NCI-H146 (cell line): ENCODE measurements at places on chromosomes 16 and 17.

GRCh38 chr16:15708997-15709396 lies 59.0 kb downstream of the NDE1 start:
- no peak for DNase-seq

- no peak for DNase-seq
These were observed 54.7 kb downstream of the USP22 start for GRCh38 chr17:20988001-20988636.

- peak; percentile 53 for DNase-seq
These were observed 59.4 kb downstream of the NUP93 start for GRCh38 chr16:56789360-56789759.

DNA sequence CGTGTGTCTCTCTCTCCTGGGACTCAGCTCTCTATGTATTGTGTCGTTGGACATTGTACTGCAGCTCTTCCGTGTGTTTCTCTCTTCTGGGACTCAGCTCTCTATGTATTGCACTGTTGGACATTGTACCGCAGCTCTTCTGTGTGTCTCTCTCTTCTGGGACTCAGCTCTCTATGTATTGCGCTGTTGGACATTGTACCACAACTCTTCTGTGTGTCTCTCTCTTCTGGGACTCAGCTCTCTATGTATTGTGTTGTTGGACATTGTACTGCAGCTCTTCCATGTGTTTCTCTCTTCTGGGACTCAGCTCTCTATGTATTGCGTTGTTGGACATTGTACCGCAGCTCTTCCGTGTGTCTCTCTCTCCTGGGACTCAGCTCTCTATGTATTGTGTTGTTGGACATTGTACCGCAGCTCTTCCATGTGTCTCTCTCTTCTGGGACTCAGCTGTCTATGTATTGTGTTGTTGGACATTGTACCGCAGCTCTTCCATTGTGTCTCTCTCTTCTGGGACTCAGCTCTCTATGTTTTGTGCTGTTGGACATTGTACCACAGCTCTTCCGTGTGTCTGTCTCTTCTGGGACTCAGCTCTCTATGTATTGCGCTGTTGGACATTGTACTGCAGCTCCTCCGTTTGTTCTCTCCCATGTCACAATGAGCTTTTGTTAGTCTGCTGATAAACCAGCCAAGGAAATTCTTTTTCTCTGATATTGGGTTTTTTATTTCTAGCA lies 84.8 kb downstream of the RPTOR start:
- no peak for DNase-seq

DNA sequence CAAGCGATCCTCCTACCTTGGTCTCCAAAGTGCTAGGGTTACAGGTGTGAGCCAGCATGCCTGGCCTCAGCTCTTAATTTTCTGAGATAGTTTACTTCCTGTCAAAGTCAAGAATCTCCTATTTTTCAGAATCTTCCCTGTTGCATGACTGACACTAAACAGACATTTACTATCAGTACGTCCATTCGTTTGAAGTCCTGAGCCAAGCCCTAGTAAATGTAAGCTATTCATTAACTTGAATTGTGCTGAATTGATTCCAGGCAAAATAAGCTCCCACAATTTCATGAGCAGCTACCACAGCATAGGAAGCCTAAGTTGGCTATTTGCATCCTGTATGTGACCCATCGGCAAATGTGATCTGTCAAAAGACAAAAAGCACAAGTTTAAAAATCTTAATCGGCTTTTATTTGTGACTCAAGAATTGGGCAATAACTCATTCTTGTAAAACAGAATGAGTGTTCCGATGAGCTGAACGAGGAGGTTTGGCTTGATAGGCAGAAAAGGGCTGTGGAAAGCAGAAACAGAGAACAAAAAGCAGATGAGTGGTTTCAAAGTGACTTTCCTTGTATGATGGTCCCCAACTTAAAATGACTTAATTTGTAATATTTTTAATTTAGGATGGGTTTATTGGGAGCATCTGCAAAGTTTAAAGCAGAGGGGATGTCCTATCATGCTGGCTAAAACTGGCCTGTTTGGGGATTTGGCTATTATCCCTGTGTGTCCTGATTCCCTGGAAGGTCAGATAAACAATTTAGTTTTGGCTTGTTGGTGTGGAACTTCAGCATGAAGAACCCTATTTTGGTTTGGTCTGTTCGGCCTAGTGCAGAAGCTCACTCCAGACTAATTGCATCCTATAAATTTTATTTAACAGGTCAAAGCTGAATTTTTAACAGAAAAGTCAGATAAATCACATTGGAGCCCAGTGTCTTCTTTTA lies 14.2 kb downstream of the RNF112 start:
- DNase-seq = no peak

- no peak for DNase-seq
These were observed 2.7 kb downstream of the TSEN54 start for GRCh38 chr17:75518983-75519537.

- DNase-seq = peak; percentile 38
These were observed 17.3 kb upstream of the WFDC1 start for GRCh38 chr16:84277244-84277823.

- DNase-seq = no peak
These were observed 217.9 kb downstream of the RAB11FIP4 start for GRCh38 chr17:31609331-31609730.

- DNase-seq = peak; percentile 64
These were observed 19.7 kb downstream of the GOSR2 start for GRCh38 chr17:46942441-46943217.

- no peak for DNase-seq
These were observed 5.6 kb downstream of the TMEM238L start for GRCh38 chr17:10798332-10798749.

DNA sequence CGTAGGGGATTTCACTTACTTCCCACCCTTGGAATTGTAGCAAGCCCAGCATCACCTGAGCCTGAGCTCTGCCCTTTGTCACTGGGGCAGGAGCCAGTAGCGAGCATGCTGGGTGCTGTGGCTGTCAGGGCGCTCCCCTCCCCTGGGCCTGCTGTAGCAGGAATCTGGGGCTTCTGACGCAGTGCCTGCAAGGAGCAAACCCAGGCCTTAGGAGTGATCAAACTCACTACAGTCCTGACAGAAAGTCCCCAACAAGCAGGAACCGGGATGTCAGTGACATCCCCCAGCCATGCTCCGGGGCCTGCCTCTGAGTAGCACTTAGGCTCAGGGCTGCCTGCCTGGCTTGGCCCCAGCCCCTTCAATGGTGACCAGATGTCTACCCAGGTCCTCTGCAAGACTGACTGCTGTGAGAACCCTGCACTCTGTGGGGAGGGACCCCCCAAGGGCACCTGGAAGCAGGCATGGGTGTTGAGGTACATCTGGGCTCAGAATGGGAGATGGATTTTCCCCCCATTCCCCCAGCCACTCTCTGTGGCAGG lies 23.5 kb downstream of the PLD6 start:
- no peak for DNase-seq

GRCh38 chr16:54696522-54696921 lies 234.1 kb upstream of the IRX5 start:
- no peak for DNase-seq

DNA sequence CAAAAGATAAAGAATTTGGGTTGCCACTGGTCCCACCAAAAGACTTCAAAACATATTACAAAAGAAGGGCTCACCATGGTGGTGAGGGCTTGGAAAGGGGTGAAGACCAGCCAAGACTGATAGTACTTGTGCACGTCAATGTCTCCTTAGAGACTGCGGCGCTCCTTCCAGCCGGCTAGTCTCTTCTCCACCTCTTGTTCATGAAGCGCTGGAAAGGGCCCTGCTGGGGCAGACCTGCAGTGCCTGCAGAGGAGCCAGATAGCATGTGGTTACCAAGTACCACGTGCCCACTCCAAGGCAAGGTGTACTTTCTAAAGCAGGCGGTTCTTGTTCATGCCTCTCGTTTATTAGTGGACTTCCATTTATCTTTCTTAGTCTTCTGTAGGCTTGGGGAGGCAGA lies 92.7 kb upstream of the FAM20A start:
- DNase-seq = no peak

DNA sequence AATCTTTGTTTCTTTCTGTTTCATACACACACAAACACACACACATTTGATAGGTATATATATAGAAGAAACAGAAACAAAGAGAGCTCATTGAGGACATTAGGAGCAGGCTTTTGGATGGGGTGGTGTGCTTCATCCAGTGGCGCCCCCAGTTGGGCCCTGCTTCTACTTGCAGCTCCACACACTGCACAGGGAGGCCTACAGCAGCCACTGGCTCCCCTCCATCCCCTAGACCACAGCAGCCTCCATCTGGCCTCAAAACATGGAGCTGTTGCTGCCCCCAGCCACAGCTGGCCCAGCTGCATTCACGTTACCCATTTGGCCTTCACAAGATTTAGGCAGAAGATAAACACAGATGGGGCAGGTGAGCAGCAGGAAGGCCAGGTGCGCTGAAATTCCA lies 33.1 kb upstream of the NF1 start:
- no peak for DNase-seq

DNA sequence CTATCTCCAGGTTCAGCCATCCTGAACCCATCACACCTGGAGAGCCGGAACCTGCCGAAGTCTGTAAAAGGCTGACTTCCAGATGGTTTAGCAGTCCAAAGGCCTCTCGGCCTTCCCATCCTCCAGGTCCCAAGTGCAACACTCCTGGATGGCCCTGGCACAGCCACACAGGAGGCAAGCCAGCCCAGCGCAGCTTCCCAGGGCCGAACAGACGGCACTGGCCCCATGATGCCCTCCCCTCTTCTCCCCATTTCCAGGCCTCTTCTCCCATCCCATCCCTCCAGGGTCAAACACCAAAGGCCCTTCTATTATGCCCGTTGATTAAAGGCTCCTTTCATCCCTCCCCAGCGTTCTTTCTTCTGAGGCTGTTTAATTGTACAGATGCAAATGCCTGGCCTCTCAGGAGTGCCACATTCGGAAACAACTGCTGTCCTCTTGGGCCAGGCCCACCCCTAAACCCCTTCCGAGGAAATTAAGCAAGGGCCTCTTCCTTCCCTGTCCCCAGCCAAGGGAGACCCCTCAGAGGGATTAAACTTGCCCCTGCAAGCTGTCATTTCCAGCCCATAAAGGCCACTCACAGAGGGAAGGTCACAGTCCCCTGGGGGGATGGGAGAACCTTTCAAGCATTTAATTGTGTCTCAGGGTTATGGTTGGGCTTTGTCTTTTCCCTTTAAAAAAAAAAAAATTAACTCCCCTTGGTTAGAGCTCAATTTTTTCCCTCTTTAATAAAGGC lies 30.8 kb downstream of the AXIN2 start:
- DNase-seq = peak; percentile 54

DNA sequence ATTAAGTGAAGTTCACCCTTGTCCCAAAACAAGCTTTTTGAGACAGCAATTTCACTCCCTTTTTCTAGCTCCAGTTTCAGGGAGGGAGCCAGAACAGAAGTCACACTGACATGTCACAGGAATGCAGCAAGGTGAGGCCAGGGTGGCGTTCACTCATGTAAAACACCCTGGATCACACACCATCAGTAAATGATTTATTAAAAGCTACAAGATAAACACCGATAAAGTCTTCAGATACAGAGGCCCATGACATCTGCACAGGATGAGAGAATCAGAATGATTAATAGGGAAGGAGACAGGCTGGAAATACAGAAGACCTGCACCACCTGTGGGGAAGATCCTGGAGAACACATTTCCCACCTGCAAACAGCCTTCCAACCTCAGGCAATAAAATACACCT lies 77.5 kb upstream of the DYNLRB2 start:
- DNase-seq = no peak

DNA sequence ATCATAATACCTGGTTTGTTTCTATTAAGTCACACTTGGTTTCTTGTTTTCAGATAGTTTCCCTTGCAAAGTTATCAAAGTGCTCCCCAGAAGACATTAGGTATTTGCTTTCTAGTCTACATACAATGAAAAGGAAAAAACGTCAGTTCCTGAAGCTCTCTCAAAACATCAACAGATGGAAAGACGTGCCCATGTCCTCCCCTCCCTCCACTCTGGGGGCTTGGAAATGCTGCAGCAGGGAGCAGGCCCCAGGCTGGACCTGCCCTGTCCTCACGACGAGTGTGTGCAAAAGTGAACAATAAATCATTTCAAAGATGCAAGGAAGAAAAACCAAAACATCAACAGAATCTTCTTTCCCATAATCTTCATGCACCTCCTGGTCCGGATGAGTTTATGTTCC lies 118.5 kb downstream of the USP22 start:
- no peak for DNase-seq

GRCh38 chr16:154217-155030 lies 2.0 kb downstream of the HBZ start:
- peak; percentile 39 for DNase-seq

- DNase-seq = no peak
These were observed 15.4 kb downstream of the TNS4 start for GRCh38 chr17:40485851-40486521.

GRCh38 chr17:71993363-71993762 lies 127.5 kb upstream of the SOX9 start:
- no peak for DNase-seq

- DNase-seq = no peak
These were observed 76.4 kb downstream of the SMG6 start for GRCh38 chr17:2227025-2227699.

GRCh38 chr17:6402258-6402657 lies 32.7 kb downstream of the AIPL1 start:
- no peak for DNase-seq

GRCh38 chr16:677316-678190 lies 2.1 kb downstream of the RHBDL1 start:
- peak; percentile 95 for DNase-seq

- DNase-seq = no peak
These were observed 73.5 kb upstream of the DNAJA2 start for GRCh38 chr16:47046726-47047523.

GRCh38 chr16:89685916-89686315 lies 573 bp upstream of the CDK10 start:
- DNase-seq = no peak

DNA sequence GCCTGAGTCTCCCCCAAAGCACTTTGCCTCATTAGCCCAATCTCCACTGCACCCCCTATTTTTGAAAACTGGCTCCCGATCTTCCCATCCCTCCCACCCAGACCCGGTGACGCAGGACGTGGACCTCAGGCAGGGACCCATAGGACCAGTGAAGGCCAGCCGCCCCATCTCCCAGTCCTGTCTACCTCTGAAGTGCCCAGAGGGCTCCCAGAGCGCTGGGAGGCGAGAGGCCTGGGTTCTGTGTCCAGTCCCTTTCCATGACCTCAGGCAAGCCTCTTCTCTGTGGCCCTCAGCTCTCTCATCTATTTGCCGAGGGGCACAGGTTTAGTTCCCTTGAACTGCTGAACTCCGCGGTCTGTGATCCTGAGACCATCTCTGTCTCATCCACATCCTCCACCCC lies 714 bp downstream of the TNS4 start:
- DNase-seq = no peak

GRCh38 chr16:12132290-12132689 lies 155.8 kb downstream of the SNX29 start:
- DNase-seq = no peak

DNA sequence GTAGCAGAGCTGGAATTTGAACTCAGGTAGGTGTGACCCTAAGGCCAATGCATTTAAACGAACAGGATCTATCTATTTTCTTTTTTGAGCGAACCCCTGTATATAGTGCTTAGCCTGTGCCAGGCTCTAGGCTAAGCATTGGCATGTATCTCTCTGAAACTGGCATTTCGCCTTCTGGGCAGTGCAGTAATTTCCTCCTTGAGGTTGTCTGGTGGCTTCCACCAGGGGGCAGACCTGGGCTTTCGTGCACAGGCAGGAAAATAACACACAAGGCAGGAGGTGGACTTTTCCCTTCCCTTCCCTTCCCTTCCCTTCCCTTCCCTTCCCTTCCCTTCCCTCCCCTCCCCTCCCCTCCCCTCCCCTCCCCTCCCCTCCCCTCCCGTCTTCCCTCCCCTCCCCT lies 34.4 kb upstream of the PRKCB start:
- peak; percentile 56 for DNase-seq

- DNase-seq = no peak
These were observed 141.1 kb downstream of the CCDC182 start for GRCh38 chr17:57603978-57604377.

- DNase-seq = peak; percentile 92
These were observed 17.9 kb upstream of the UBE2I start for GRCh38 chr16:1291576-1291974.

GRCh38 chr17:79912552-79913330 lies 73.5 kb upstream of the CBX4 start:
- DNase-seq = no peak
